Hindlimb muscle (tissue), 1 donor: ENCODE measurements at places on chromosomes 7 and 10. TPM values are rescaled to one million over a fixed set of nuclear protein-coding genes. Genes with fewer than 3 reads are reported as not detected.

DNA sequence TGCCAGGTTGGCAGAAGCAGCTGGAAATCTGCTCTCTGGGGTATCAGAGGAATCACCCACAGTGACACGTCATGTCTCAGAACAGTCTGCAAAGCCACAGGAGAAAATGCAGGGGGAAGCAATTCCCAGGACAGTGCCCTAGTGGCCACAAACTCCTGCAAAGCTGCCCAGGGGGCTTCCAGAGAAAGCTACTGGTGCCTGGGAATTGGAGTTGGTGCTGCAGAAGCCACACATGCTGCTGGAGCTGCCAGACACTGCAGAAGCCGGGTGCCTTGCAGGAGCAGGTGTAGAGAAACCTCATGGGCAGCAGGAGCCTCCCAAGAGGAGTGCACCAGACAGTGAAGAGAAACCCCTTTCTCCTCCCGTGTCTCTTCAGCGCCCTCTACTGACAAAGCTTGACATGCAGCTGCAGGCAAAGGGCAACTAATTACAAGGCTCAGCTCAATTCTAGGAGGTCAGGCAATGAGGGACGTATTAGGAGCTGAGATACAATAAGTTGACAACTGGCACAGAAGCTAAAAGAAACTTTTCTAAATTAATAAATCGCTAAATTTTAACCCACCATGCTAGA lies 30.2 kb upstream of the NUB1 start:
- DNase-seq = no peak

FAM3C gene
- polyA plus RNA-seq = 76.2 TPM

- DNase-seq = no peak
Observed at GRCh38 chr10:26440088-26440470, 1.9 kb downstream of the APBB1IP start.

DNA sequence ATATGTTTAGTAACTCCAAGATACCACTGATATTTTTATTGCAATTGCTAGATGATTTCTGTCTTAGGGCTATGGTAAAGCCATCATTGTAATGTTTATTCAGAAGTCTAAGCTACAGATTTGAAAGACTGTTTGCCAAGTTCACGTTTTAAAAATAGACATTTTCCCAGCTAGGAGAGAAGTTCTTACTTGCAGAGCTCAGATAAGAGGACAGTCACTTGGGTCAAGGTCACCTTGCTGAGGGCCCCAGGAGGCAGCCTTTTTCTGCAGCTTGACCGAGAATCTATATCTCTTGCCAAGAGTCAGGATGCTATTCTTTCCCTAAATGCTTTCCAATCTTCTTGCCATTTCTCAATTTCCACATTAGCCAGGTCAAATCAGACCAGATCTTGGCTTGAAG lies 1011.2 kb downstream of the KCNMA1 start:
- no peak for DNase-seq

GRCh38 chr10:2047679-2048078 lies 310.4 kb upstream of the ADARB2 start:
- no peak for DNase-seq

DNA sequence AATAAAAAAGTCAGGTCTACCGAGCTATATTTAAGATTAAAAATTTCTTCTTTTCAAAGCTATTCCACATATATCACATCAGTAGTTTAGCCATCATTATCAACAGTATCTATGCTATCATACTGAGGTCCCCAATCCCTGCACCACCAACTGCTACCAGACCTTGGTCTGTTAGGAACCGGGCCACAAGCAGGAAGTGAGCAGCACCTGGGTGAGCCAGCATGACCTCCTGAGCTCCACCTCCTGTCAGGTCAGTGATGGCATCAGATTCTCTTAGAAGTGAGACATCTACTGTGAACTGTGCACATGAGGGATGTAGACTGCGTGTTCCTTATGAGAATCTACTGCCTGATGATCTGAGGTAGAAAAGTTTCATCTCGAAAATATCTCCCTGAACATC lies 632.1 kb upstream of the KCND2 start:
- no peak for DNase-seq
